Activated B cell treated with CpG ODN at 0.5 μM for 24 hours (primary cell): ENCODE measurements at places on chromosomes 3 and 15.

DNA sequence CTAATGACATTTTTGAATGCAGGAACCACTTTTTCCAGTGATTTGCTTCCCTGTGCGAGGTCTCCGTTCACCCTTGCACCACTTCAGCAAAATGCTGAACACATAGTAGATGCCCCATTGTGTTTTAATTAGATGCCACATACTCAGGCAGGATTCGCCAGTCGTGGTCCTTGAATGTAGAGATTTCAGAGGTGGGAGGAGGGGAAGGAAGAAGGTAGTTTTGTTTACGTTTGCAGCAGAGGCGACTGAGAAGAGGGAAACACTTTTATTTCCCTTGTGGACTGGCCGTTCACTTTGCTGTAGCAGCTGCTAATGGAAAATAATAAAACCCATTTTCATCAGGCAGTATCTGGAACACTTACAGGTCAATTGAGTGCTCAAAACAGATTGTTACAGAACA lies 262.8 kb upstream of the TBL1XR1 start:
- no peaks in the 10 kb centered on the region for H3K4me1 ChIP-seq
- H3K4me3 ChIP-seq: no peak overlapping the region
- no peaks in the 10 kb centered on the region for H3K36me3 ChIP-seq

- no peaks in the 10 kb centered on the region for H3K27me3 ChIP-seq
- H3K4me1 ChIP-seq: no peaks in the 10 kb centered on the region
- H3K4me3 ChIP-seq: no peak overlapping the region
- no peak for DNase-seq
- H3K36me3 ChIP-seq: peaks cover 65% of the 10 kb centered on the region
These were observed 141.4 kb downstream of the VPS8 start for GRCh38 chr3:184953401-184953800.

DNA sequence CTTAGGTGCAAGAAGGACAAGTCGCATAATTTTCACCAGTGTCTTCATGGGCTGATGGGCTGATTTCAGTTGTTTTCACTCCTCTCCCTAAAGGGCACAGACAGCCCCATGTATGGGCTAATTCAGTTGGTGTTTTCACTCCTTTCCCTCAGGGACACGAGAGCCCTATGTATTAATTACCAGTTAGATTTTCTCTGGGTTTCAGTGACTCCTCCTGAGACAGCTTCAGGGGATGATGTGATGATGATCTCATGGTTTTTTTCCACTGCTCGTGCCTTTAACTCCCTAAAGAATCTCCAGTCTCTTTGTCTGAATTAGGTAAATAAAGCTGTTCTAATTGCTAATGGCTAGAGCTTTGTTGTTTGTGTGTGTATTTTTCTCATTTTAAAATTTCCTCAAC lies 9.9 kb downstream of the RAMAC start:
- H3K36me3 ChIP-seq: peaks cover 8% of the 10 kb centered on the region
- no peak overlapping the region for H3K27ac ChIP-seq
- H3K27me3 ChIP-seq: no peaks in the 10 kb centered on the region
- DNase-seq: no peak

DNA sequence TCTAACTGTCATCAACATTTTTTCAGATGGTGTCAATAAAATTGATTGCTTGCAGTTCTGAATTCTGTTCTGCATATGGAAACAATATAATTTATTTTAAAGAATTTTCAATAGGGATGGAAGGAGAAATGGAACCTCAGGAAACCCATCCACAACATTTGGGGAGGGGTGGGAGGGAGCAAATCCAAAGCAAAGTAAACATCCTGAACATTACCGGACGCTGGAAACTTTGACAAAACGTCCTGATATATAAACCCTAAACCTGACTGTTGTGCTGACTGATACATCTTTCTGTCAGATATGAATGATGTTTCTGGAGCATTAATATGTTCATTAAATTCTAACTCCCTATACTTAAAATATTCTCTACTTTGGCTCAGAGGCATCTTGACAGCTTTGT lies 479.0 kb downstream of the FOXP1 start:
- peaks cover 95% of the 10 kb centered on the region for H3K4me1 ChIP-seq
- H3K36me3 ChIP-seq: peaks cover 86% of the 10 kb centered on the region
- H3K4me3 ChIP-seq: no peak overlapping the region

GRCh38 chr3:171231361-171231760 lies 204.8 kb upstream of the SLC2A2 start:
- no peak for DNase-seq
- no peaks in the 10 kb centered on the region for H3K36me3 ChIP-seq
- H3K27me3 ChIP-seq: no peaks in the 10 kb centered on the region
- no peak overlapping the region for H3K27ac ChIP-seq
- no peak overlapping the region for H3K4me3 ChIP-seq

DNA sequence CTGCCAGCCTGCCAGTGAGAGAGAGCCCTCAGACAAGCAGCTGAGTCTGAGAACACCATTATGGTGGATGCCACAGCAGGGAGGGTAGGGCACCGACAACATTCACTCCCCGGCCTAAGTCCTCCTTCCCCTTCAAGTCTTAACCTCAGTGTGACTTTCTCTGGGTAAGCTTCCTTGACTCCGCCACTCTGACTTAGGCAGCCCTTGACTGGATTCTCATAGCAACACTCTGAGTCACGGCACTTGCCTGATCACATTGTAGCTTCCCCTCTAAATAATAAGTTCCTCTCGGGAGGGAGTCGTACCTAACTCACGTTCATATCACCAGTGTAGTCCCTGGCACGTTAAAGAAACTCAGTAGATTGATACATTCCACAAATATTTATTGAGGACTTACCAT lies 180.5 kb downstream of the FOXB1 start:
- H3K36me3 ChIP-seq: no peaks in the 10 kb centered on the region
- H3K27me3 ChIP-seq: peaks cover 20% of the 10 kb centered on the region
- H3K4me3 ChIP-seq: no peak overlapping the region

DNA sequence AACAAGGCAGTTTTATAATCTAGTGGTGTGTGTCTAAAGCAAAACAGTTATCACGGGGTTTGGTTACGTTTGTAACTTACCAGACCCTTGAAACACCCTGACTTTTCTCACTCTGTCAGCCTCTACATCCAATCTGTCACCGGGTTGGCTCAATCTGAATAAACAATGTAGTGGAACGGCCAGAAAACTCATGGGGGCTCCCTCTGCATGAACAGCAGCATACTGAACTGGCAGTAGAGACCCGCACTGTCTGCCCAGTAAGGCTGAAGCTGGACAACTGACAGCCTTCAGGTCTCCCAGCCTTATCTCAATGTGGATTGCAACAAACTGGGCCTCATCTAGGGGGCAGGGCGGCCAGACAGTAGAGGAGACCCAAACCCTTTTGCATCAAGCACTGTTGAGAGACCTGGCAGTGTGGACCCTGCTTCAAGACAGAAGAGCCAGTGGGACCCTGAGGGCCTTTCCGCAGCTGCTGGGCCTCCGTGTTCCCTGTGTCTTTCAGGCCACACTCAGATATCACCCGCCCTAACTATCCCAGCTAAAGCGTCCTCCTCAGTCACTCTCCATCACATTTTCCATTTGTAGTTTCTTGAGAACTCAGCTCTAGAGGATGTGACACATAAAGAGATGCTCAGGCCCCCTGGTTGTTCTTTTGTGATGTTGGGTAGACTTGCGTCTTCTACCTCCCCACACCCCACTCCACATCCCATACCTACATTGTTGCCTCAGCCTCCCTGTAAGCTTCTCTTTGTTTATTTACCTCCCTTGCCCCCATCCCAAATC lies 181.2 kb upstream of the NR2E3 start:
- H3K27me3 ChIP-seq: peaks cover 8% of the 10 kb centered on the region
- no peaks in the 10 kb centered on the region for H3K4me1 ChIP-seq
- no peak for DNase-seq
- H3K27ac ChIP-seq: no peak overlapping the region
- H3K4me3 ChIP-seq: no peak overlapping the region

GRCh38 chr3:196563721-196564225 lies 4.6 kb downstream of the WDR53 start:
- H3K27ac ChIP-seq: no peak overlapping the region
- no peaks in the 10 kb centered on the region for H3K27me3 ChIP-seq
- H3K4me1 ChIP-seq: peaks cover 19% of the 10 kb centered on the region
- DNase-seq: no peak

- no peaks in the 10 kb centered on the region for H3K4me1 ChIP-seq
- H3K27me3 ChIP-seq: no peaks in the 10 kb centered on the region
- H3K36me3 ChIP-seq: no peaks in the 10 kb centered on the region
- H3K27ac ChIP-seq: no peak overlapping the region
- no peak overlapping the region for H3K4me3 ChIP-seq
These were observed 602.4 kb downstream of the UNC13C start for GRCh38 chr15:54580643-54581042.

DNA sequence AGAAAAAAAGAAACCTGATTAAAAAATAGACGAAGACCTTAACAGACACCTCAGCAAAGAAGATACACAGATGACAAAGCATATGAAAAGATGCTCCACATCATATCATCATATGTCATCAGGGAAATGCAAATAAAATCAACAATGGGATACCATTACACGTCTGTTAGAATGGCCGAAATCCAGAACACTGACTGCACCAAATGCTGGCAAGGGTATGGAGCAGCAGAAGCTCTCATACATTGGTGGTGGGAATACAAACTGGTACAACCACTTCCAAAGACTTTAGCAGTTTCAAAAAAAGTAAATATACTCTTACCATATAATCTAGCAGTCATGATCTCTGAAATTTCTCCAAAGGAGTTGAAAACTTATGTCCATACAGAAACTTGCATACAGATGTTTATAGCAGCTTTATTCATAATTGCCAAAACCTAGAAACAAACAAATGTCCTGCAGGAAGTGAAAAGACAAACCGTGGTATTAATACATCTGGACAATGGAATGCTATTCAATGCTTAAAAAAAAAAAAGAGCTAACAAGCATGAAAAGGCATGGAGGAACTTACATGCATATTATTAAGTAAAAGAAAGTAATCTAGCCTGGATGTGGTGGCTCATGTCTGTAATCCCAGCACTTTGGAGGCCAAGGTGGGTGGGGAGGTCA lies 107.4 kb downstream of the HES1 start:
- H3K4me3 ChIP-seq: no peak overlapping the region
- no peaks in the 10 kb centered on the region for H3K36me3 ChIP-seq
- H3K4me1 ChIP-seq: no peaks in the 10 kb centered on the region
- H3K27ac ChIP-seq: no peak overlapping the region

GRCh38 chr15:45892182-45892581 lies 257.4 kb downstream of the SQOR start:
- no peaks in the 10 kb centered on the region for H3K4me1 ChIP-seq
- no peak overlapping the region for H3K27ac ChIP-seq
- H3K36me3 ChIP-seq: no peaks in the 10 kb centered on the region
- no peak for DNase-seq

DNA sequence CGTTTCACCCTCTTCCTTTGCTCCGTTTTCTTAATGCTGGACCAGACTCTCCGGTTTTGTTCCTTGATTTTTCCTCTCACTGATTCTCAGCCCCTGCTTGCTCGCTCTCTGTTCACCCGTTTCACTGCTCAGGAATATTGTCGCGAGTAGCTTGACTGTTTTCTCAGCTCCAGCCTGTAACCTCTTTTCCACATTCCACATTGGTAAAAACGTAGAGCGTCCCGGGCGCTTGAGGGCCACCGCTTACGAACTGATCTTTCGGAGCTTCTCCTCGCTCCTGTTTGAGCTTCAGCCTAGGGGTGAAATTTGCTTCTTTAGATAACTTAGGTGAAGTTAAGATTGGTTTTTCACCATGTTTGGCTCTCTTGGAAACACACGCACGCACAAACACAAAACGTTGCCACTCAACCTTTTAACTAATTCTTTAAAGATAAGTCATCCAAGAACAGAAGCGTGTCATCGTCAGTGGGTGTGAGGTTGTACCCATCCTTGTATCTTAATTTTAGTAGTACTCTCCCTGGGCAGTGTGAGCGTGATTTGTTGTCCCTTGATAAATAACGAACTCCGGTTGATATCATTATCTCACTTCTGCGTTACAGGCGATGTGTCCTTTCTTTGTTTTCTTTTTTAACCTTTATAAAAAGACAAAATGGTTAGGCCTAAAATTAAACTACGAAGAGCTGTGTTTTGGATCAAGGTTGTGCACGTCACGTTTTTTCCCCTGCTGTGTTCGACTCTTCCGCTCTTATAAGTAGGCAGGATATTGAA lies 1.0 kb downstream of the PAK2 start:
- H3K4me1 ChIP-seq: peaks cover 36% of the 10 kb centered on the region
- no peak for DNase-seq
- peak overlapping the region; percentile 100 for H3K4me3 ChIP-seq
- peak overlapping the region; percentile 99 for H3K27ac ChIP-seq
- no peaks in the 10 kb centered on the region for H3K27me3 ChIP-seq

GRCh38 chr3:26346497-26346896 lies 276.1 kb upstream of the LRRC3B start:
- H3K4me3 ChIP-seq: no peak overlapping the region
- no peaks in the 10 kb centered on the region for H3K27me3 ChIP-seq
- H3K27ac ChIP-seq: no peak overlapping the region
- no peaks in the 10 kb centered on the region for H3K4me1 ChIP-seq
- no peaks in the 10 kb centered on the region for H3K36me3 ChIP-seq

DNA sequence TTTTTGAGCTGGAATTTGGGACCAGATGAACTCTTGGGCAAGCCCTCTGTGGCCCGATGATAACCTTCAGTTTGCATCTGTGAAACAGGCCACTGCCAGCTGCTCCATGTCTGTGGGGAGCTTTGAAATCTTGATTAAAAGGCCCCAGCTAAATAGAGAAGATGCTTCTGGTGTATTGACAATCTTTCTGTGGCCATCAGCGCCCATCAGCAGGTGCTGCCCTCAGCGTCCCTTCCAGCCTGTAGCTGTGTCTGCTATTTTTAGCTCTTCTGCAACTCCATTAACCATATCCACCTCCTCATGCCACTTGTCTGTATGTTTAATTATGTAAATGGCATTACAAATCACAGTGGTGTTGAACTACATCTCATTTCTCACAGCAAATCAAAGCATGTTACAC lies 54.0 kb downstream of the CHCHD6 start:
- H3K4me1 ChIP-seq: peaks cover 14% of the 10 kb centered on the region
- no peaks in the 10 kb centered on the region for H3K36me3 ChIP-seq
- H3K4me3 ChIP-seq: no peak overlapping the region
- no peaks in the 10 kb centered on the region for H3K27me3 ChIP-seq

GRCh38 chr3:33447958-33448357 lies 7.8 kb upstream of the UBP1 start:
- DNase-seq: no peak
- peaks cover 10% of the 10 kb centered on the region for H3K4me1 ChIP-seq
- H3K27ac ChIP-seq: no peak overlapping the region
- no peak overlapping the region for H3K4me3 ChIP-seq
- H3K27me3 ChIP-seq: no peaks in the 10 kb centered on the region
- H3K36me3 ChIP-seq: no peaks in the 10 kb centered on the region

DNA sequence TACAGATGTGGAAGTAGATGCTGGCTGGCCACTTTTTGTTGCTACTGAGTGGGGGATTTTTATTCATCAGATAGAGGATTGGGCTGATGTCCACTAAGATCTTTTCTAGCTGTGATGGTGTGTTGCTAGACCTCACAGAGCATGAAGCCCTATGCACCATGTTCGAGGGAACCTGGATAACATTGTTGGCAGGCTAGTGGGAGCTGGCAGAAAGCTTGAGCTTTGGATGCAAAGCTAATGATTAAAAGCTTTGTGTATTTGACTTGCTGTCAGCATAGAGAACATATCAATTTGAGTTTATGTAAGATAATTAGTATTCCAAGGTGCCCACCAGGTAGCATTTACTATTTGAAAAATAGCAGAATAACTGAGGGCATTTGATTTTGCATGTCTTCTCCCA lies 59.1 kb downstream of the ST6GAL1 start:
- H3K36me3 ChIP-seq: peaks cover 45% of the 10 kb centered on the region
- H3K27me3 ChIP-seq: no peaks in the 10 kb centered on the region
- H3K4me1 ChIP-seq: peaks cover 93% of the 10 kb centered on the region
- peak overlapping the region; percentile 82 for H3K27ac ChIP-seq
